T-cell (primary cell): ENCODE measurements at places on chromosomes 11 and 22.
A peak's percentile ranks its signal among the peaks of the same experiment; 100 is the strongest.

DNA sequence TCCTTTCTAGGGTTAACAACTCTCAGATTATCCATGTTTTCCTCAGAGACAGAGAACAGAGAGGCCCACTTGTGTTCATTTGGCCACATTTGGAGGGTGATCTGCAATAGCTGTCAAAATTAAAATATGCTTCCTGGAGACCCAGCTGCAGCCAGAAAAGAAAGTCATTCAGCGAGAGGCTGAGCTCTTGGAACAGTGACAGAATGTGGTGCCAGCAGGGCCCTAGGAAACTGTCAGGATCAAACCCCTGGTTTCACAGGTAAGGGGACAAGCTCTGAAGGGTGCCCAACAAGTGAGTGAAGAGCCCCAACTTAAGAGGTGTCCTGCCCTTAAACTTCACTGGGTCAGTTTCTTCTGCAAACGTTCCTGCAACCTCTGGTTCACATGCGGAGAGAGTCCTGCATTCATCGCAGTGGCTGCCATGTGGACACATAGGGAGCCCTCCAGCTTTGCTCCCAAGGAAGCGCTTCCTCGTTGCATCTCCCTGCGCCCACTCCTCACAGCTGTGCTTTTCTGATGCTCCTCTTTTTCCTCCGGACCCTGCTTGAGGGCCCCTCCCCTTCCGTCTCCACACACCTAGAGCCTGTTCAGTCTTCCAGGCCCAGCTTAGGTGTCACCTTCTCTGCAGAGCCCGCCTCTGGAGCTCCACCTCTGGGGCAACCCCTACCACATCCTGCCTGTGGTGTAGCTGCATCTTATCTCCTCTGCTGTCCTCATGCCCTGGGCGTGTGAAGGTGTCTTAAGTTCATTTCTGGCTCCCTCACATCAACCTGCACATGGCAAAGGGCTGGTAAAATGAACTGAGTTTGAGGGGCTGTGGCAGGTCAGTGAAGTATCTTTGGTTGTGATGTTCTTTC is 3.9 kb downstream of the UCP3 start:
- DNase-seq: peak; percentile 92

- no peak for DNase-seq
Measured at GRCh38 chr22:38745676-38746460, 9.9 kb downstream of the SUN2 start.

- DNase-seq: no peak
Measured at GRCh38 chr11:131910523-131911387, 540.3 kb downstream of the NTM start.

DNA sequence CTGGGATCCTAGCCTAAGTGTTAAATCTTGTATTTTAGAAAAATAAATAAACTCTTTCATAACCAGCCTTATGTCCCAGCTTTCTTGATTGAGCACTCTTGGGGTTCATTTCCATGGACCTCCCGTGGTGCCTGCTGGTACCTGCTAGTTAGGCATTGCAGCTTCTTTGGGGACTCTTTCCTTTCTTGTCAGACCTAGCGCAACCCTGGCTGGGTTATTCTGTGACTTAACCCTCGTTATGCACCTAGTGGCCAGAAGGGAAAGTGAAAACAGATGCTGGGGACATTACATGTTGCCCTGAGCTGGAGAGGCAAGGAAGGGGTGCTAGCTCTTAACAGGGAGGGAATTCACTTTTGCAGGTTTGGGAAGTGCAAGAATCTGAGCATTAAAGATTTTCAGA is 46.8 kb downstream of the APIP start:
- no peak for DNase-seq

GRCh38 chr11:96063053-96063452 is 139.1 kb upstream of the MTMR2 start:
- no peak for DNase-seq

GRCh38 chr11:17012712-17013547 is 1.3 kb downstream of the PLEKHA7 start:
- DNase-seq: no peak

- peak; percentile 95 for DNase-seq
Measured at GRCh38 chr11:61021661-61022212, 50.3 kb downstream of the CD6 start.

- no peak for DNase-seq
Measured at GRCh38 chr11:44817207-44817949, 90.6 kb downstream of the TSPAN18 start.

DNA sequence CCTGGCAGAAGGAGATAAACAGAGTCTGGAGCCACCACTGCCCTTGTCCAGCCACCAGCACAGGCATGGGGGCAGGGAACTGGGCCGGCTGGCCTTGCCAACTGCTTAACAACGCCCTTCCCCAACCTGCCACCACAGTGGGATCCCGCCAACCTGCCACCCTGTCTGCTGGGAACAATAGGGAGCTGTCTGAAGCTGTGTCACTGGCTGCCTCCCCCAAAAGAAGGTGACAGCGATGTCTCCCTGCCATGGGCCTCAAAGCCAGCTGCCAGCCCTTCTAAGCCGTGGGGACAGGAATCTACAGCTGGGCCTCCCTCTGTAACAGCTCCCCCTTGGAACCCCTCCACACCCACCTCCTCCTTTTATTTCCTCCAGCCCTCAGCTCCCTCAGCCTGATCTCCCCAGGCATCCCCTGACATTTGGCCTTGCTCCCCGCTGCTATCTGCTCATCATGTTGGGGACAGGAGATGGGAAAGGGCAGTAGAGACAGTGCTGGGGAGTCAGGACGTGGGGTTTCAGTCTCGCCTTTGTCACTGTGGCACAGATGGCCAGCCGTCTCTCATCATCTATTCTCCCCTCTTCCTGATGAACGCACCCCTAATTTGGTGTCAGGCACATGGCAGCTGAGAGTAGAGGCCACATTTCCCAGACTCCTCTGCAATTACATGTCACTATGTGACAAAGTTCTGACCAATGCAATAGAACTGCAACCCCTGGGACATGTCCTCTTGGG is 51.3 kb upstream of the PRDM11 start:
- DNase-seq: no peak

GRCh38 chr11:35539781-35540281 is 14.4 kb upstream of the PAMR1 start:
- DNase-seq: no peak

DNA sequence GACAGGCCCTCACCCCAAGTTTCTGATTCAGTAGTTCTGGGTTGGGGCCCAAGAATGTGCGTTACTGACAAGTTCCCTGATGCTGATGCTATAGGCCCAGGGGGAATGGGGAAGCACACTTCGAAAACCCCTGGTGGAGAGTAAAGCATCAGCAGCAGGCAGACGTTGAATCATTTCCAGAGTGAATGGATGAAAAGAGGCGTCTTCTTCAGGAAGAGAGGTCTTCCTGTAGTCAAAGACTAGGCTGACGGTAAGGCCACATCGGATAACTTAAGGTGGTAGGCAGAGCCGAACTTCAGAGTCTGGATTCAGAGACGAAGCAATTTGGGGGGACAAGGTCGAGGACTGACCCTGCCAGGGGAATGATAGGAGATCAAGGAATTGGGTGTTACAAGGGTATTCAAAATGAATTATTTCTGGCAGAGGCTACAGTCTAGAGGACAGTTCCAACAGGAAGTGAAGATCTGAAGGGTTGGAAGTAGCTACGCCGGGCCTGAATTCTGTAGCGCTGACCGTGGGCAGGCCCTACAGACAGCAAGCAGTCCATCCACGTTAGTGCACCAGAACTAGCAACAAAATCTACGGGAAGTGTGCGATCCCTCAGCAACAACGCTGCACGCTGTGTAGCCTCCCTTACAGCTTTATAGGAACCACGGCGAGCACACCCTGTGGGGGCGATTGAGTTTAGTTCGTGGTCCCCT is 862 bp upstream of the CENATAC start:
- DNase-seq: peak; percentile 12

- no peak for DNase-seq
Measured at GRCh38 chr22:44570476-44571445, 72.7 kb upstream of the RTL6 start.

DNA sequence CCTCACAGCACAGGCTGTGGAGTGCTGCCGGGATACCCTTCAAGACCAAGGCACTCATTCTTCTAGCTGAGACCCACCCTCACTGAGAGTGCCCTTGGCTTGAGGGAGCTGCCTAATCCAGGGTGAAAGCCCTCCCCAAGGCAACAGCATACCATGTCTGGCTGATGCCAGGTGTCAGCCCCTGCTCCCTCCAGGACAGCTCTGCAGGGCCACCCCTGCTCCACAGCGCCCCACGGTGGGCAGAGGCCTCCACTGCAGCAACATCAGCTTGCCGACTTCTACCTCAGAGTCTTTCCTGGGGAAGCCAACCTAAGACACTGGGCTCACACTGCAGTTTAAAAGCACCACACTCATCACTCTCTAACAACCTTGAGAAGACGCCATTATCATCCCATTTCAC is 29.0 kb downstream of the TTLL1 start:
- no peak for DNase-seq

GRCh38 chr22:44620129-44620840 is 81.7 kb upstream of the PRR5 start:
- DNase-seq: peak; percentile 86

DNA sequence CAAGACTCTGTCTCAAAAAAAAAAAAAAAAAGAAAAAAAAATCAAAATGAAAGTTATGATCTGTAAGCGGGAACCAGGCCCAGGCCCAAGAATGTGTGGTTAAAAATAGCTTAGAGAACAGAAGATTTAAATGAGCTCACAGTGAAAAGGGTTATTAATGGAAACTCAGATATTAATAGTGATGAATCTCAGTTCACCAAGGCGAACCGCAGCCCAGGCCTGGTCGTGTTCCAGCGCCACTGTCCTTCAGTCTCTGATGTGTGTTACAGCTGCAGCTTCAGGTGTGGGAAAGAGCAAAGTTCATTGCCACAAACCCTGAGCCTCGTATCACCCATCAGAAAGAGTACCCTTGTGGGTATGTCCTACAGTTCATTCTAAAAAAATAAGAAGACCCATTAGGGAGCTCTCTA is 107.1 kb downstream of the GAB2 start:
- DNase-seq: no peak

DNA sequence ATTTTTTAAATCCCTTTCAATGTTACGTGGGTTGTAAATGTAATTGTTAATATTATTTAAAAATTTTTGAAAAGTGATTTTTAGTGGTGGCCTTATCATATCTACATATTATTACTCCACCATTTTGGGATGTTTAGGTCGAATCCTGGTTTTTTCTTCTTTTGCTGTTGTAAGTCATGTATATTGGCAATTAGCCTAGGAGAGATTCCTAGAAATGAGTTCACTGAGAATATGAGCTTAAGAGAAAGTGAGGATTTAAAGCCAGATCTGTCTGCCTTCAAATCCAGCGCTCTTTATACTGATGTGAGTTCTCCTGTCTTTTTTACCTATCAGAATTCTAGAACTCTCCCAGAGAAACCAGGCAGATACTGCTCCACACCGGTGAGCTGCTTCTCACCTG is 56.1 kb downstream of the PTPRJ start:
- DNase-seq: no peak

GRCh38 chr11:69393865-69394233 is 87.6 kb upstream of the LINC01488 start:
- no peak for DNase-seq

GRCh38 chr11:25633230-25633629 is 698.7 kb upstream of the ANO3 start:
- no peak for DNase-seq

DNA sequence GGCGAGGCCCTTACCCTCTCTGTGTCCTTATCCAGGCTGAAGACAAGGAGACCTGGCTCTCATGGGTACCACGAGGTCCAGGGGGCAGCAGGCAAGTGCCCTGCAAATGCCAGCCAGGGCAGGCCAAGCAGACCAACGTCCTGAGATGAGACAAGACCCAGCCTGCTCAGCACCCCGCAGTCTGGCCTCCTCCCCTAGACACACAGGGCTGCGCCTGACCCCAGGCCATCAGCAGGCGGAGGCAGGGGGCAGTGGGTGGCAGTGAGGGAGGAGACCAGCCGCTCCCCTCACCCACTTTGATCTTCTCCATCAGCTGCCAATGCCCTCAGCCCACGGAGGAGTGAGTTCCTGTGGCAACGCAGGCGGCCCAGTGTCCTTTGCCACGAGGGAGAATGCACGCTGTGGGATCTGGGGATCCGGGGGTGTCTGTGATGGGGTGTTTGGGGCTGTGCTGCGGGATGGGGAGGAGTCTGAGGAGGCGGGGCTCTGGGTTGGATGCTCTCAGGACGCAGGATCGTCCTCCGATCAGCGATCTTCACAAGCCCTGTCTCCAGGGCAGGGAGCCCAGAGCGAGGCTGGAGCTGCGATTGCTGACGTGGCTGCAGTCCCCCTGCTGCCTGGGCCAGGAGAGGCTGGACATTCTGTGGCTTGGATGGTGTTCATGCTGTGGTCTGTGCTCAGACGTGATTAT is 30.5 kb upstream of the PPARA start:
- no peak for DNase-seq

- no peak for DNase-seq
Measured at GRCh38 chr22:42544686-42545085, 9.1 kb upstream of the SERHL2 start.

- no peak for DNase-seq
Measured at GRCh38 chr22:31442768-31443489, 43.5 kb downstream of the DRG1 start.

DNA sequence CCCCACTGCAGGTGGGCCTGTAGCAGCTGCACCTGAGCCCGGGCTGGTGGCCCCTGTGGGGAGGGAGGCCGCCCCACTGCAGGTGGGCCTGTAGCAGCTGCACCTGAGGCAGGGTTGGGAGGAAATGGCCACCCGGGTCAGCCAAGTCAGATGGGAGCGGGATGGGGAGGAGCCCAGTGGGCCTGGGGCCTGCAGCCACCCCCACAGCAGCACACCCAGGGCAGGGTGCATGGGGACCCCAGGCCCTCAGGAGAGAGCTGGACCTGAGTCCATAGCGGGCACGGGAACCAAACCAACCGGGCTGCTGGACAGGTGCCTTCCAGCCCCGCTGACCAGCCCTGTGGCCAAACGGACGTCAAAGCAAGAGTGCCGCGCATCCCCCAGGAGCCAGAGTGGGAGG is 61.7 kb downstream of the BRD1 start:
- no peak for DNase-seq

DNA sequence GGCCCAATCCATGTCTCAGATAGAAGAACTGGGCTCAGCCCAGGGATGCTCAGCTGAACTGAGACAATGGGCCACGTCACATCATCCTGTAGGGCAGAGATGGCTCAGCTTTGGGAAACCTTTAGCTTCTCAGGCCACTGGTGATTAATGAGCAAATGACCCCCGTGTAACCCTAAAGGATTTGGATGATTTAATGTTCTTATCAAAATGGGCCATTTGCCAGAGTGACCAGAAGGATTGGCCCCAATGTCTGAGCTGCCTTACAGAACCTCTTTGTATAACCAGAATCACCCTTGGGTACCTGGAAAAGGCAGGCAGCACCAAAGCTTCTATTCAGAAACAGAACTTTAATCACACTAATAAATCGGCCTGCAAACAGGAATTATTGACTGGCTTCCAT is 73.7 kb downstream of the ABTB2 start:
- DNase-seq: no peak

DNA sequence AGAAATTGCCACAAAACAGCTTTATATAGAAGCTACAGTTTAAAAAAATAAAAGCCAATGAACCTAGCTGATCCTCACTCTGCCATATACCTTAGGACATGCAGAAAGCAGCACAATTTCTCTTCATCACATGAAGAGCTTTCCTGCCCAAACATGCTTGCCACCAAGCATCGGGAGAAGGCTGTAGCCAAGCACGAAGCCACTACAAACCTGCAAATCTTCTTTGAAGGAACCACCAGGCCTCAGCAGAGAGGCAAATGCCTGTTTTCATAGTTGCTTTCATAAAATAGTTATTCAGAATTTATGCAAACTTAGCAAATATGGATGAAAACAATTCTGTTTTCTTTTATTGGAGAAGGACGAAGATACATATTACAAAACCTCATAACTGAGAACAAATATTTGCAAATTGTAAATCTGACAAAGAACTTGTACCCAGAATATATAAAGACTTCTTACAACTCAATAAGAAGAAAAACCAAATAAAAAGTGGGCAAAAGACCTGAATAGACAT is 100.3 kb downstream of the RBFOX2 start:
- no peak for DNase-seq
